ENCODE measurements at places on chromosomes 5 and 9. TPM values are rescaled to one million over a fixed set of nuclear protein-coding genes. Genes with fewer than 3 reads are reported as not detected.

The BRD8 gene
- total RNA-seq: 74.1 TPM

The RETREG1 gene
- total RNA-seq: 0.20 TPM

The PRSS3 gene
- 0.42 TPM for total RNA-seq

The C9orf43 gene
- 0.27 TPM for total RNA-seq

The DCAF10 gene
- 21.1 TPM for total RNA-seq

DNA sequence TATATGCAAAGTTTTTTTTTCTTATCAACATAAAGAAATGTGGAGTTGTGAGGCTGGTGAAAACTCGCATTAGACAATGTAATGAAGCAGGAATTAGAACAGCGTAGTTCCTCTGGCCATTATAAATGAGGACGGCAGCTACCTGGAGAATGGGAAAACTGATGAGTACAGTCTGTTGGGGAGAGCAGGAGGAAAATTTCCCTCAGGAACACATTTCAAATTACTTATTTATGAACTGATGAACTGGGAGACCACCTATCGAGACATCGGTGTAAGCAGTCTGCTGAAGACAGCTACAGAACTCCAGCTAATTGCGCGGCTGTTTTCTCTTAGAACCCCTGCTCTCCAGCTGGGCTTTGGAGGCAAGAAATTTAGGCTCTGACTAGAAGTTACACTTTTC, 343.9 kb upstream of the CLINT1 start:
- DNase-seq: no peak

DNA sequence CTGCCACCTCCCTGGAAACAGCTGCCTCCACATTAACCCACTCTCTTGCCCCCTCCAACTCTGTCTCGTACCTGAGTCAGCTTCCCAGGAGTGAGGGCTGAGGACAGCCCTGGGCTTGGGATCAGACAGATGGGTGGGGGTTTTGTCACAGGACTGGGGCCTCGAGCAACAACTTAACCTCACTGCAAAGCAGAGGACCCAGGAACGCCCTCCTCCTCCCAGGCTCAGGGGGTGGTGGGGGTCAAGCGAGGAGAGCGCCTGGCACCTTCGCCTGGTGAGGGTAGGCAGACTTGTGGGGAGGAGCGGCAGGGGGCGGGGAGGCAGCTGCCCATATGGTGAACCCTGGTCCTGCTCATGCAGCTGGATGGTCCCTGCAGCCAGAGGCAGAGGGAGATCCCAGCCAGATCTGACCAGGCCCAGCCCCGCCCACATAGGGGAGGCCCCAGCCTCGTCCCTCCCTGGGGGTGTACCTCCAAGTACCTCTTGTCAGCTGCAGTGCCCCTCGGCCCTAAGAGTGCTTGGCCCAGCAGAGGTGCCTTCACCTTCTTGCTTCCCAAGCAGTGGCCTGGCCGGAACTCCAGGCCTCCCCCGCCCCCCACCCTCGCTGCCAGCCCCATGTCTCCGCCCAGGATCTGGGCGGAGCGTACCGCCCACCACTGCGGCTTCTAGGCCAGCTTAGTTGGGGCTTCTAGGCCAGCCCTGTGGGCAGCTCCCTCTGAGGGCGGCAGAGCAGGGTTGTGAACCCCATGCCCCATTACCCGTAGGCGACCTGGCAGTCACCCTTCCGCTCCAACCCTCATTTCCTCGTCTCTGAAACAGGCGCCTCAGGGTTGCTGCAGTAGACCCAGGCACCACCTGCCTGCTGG, at the start of gene SARDH:
Gene SARDH (minus strand): TSS at position 579 of the 866 bp plus-strand sequence. CDS start 4,179 bp downstream, outside the sequence.
- DNase-seq: peak; percentile 75

GRCh38 chr5:23411200-23411599, 96.2 kb upstream of the PRDM9 start:
- DNase-seq: no peak

- DNase-seq: no peak
Observed at GRCh38 chr5:141639357-141640050, 2.7 kb downstream of the RELL2 start.

DNA sequence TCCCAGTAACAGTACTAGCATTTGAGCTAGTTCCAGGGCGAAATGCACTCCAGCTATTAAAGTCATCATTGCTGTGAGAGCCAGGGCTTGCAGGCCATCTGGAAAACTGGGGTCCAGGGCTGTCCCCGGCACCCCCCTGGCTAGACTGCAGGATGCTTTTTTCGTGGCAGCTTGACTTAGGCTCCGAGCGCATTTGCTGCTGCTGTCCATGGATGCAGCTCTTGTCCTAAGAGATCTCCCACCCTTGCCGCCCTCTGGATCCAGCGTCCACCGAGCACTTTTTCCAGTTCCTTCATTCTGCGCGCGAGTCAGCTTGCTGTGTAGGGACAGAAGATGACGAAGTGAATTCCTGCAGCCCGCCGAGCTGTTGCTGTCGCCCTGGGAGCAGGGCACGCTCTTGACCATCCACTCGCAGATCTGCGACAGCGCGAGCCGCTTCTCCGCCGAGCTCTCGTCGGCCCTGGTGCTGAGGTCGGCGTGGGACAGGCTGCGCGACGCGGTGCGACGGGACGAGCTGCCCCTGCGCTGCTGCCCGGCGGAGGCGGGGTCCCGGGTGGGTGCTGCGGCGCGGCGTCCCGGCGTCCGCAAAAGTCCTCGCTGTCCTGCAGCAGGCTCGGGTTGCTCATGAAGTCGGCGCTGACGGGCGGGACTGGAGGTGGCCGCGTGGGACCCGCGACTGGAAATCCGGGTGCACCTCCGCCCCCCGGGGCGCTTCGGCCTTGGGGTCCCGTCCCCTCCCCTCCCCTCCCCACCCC, 30.7 kb downstream of the OR2V1 start:
- no peak for DNase-seq

DNA sequence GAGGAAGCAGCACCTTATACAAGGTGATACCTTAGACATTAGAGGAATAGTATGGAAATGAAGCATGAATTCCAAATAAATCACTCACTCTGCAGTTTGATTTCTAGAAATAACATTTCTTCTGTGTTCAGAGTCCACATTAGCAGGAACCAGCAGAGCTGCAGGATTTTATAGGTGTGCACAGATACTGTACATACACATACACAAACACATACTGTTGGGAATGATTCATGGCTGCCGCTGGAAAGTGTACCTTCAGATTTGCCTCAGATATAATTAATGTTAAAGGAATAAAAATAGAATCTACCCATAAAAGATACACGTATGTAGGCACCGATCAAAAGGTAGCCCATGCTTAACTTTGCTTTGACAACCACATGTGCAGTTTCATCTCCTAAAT, 578.1 kb downstream of the CSNK1G3 start:
- DNase-seq: no peak

GRCh38 chr5:116507941-116508655, 66.5 kb downstream of the SEMA6A start:
- no peak for DNase-seq

- DNase-seq: no peak
Observed at GRCh38 chr5:2732850-2733249, 18.6 kb downstream of the IRX2 start.

DNA sequence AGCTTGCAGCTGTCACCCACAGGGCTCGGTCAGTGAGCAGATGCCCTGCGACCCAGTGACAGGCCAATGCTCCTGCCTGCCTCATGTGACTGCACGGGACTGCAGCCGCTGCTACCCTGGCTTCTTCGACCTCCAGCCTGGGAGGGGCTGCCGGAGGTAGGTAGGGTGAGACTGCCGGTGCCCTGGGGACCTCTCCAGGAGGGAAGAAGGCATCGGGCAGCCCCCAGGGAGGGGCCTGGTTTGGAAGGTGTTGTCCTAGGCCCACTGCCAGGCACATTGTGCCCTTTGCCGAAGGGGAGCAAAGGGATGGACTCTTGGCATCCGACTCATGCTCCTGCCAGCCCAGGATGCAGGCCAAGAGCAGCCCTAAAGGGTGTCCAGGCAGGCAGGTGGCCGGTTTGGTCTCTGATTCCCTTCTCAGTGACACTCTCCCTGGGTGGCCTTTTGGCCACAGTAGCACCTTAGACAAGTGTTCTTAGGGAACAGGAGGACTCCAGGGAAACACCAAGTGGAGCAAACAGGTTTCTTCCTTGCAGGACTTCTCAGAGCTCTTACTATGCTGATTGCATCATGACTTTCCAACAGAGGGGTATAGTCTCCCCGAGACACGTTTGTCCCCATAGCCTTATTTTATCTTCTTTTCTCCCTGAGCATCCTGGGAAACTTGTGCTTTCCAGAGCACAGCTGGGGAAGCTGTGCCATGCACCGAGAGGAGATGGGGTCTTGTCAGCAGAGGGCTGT, 28.1 kb upstream of the AIF1L start:
- no peak for DNase-seq

DNA sequence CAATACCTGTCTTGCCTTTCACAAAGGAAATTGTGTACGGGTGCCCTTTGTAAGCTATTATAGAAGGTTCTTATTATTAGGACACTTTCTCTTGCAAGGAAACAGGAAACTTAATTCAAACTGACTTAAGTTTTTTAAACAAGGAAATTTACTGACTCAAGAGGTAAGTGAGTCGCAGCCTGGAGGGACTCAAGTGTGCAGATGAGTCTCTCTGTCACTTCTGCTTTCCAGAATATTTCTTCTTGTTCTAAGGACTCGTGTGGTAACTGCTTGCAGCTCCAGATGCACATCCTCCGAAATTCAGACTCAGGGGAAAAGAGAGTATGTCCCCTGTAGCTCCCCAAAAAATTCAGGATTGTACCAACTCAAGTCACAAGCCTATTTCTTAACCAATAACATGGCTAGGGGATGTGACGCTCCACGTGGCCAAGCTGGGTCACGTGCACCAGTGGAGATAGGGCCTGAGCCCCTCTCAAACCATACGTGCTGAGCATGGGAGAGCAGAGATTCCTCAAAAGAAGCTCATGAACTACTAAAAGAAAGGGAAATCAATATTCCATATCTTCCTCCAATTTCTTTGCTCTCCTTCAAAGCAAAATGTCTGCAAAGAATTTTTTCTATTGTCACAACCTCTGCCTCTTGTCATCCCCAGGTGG, 49.2 kb upstream of the ERCC6L2 start:
- no peak for DNase-seq

- DNase-seq: no peak
Observed at GRCh38 chr9:36937346-36937745, 96.7 kb downstream of the PAX5 start.

DNA sequence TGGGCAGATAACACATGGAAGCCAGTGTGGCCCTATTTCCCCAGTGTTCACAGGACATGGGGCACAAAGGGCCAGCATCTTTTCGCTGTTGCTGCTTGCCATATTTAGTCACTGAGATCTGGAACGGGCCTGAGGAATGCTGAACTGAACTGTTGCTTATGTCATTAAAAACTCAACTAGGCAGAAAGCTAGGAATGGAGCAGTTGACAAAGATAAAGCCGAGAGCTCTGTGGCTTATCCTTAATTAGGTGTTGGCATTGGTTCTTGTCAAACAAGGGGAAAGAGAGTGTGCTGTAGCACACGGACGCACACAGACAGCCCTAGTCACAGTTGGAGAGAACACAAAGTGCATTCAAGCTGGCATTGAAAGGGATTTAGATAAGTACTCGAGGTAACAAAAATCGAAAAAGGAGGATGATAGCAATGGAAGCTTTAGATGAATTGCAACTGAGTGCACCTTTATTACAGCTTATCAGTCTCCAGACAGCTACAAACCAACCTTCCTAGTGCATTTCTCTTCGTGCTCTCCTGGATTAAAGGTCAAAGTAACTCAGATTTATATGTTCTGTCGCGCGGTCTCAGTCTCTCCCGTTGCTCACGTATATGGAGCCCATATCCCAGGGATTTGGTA, 450.2 kb upstream of the ZNF608 start:
- no peak for DNase-seq

DNA sequence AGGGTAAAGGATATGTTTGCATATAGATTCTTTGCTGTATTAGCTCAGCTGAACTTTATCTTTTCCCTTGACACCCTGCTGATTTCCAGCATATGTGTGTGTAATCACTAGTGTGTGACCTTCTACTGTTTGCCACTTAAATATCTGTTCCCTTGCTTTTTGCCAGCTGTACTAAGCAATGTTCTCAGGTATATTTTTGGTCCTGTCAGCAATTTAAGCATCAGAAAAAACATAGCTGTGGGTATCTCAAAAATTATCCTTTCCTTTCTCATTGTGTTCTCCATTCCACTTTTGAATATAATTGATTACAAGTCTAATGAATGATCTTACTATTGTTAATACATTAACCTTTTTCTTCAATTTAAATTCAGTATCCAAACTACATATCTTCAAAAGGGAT, 59.2 kb upstream of the CDH10 start:
- DNase-seq: no peak

DNA sequence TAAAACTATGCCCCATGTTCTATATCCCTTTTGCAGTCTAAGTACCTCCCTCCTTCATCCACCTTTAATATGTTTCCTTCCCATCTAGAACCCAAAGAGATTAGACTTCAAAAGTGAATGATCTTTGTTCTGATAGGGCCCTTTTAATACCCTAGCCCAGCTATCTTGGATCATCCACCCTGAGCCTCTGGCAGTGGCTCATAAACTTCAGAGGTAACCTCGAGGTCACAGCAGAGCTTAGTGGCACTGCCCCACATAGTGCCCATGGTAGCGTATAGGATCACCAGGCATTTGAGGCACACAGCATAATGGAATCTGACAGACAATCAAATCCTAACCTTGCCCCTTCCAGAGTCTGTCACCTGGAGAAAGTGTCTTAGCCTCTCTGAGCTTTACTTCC, 15.8 kb downstream of the ADRB2 start:
- no peak for DNase-seq

DNA sequence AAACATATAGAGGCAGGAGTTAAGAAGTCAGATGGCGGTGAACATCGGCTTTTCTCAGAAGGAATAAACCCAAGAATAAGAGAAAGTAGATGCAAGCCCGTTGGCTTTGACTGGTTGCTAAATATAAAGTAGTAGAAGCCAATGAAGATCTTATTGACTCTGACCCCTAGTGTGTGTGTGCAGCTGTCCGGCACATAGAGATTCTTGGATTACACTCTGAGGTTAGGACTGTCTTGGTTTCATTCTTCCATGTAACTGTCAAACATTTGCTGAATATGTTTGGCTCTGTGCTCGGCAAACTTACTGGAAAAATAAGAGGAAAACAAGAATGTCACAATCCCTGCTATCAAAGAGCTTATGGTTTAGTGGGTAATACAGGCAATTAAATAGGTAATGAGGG, 54.9 kb downstream of the ASTN2 start:
- no peak for DNase-seq

DNA sequence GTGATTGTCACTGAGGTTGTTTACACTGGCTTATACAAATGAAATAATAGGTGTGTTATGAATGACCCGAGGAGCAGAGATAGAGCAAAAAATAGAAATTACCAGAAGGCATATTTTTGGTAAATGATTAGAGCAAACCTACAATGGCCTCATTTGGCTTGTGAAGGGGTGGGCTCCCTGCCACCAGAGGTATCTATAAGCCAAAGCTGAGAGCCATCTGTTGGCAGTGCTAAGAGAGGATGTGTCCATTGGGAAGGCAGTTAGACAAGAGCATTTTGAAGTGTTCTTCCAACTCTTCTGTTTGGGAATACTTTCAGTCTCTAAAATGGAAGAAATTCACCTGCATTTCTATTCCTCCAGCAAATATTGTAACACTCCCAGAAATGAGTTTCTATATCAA, 10.6 kb downstream of the NIPAL4 start:
- no peak for DNase-seq

DNA sequence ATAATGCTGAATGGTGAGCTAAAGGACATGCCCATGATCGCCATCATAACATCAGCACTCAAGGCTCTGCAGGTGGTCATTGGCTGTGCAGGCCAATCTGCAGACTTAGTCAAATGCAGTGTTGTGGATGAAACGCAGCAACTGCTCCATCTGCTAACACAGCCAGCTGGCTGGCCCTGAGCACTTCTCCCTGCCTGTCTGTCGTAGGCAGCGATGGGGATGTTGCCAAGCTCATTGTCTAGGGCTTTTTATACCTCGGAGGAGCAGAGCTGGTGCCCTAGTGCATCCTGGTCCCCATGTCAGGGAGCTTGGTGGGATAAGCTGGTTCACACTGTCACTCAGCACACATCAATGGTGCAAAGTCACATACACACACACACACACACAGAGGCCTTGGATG, 189.4 kb downstream of the TENT4A start:
- no peak for DNase-seq
